Smooth muscle cell of bladder (primary cell): ENCODE measurements at places on chromosomes 4 and X. TPM values are rescaled to one million over a fixed set of nuclear protein-coding genes. Genes with fewer than 3 reads are reported as not detected.

The CTAG1A gene
- 0.18 TPM in 1 of 2 replicates, not detected in the other for total RNA-seq

The IBSP gene
- not detected in 2 replicates for total RNA-seq

The CLNK gene
- not detected in 2 replicates for total RNA-seq

The CT83 gene
- not detected in 2 replicates for total RNA-seq

The JAKMIP1 gene
- total RNA-seq: under 0.01 TPM in 1 of 2 replicates, not detected in the other

The FGF16 gene
- under 0.01 and 0.09 TPM in 2 replicates for total RNA-seq

The MAGEA4 gene
- total RNA-seq: not detected in 2 replicates

The RENBP gene
- total RNA-seq: 2.0 and 2.6 TPM in 2 replicates

The USP38 gene
- 11.4 and 16.5 TPM in 2 replicates for total RNA-seq

The ABLIM2 gene
- total RNA-seq: 0.09 and 0.14 TPM in 2 replicates

The MBNL3 gene
- total RNA-seq: 1.8 and 4.4 TPM in 2 replicates
